A549 treated with AZD2906 at 1 μM for 4 hours (cell line): ENCODE measurements at places on chromosomes 12 and 14. TPM values are rescaled to one million over a fixed set of nuclear protein-coding genes. Genes with fewer than 3 reads are reported as not detected.

The CDH24 gene
- 2.5 to 4.6 TPM (median 4.4 TPM) in 5 replicates for total RNA-seq

The PPFIA2 gene
- not detected in 5 replicates for total RNA-seq

The RD3L gene
- not detected in 5 replicates for total RNA-seq

The SAMD15 gene
- total RNA-seq = 1.4 to 3.1 TPM (median 1.5 TPM) in 5 replicates

The TBX5 gene
- not detected in 5 replicates for total RNA-seq

The IL22 gene
- total RNA-seq = not detected in 5 replicates

The RTL1 gene
- total RNA-seq = 0.16 to 0.27 TPM (median 0.22 TPM) in 5 replicates

The COCH gene
- total RNA-seq = 21.2 to 28.4 TPM (median 24.2 TPM) in 5 replicates

The IQSEC3 gene
- 0.02 to 0.16 TPM (median 0.05 TPM) in 5 replicates for total RNA-seq

The CMTM5 gene
- not detected in 5 replicates for total RNA-seq

The MRPL42 gene
- 39.7 to 63.0 TPM (median 46.8 TPM) in 5 replicates for total RNA-seq

The CRIP2 gene
- 114 to 222 TPM (median 208 TPM) in 5 replicates for total RNA-seq

The SPIC gene
- not detected in 5 replicates for total RNA-seq

The LRRK2 gene
- total RNA-seq = 1.2 to 1.8 TPM (median 1.4 TPM) in 5 replicates

The TAS2R7 gene
- total RNA-seq = not detected in 5 replicates

The NOVA1 gene
- 3.4 to 4.7 TPM (median 3.9 TPM) in 5 replicates for total RNA-seq

The SLC22A17 gene
- total RNA-seq = 5.5 to 7.4 TPM (median 6.7 TPM) in 5 replicates

The MGP gene
- total RNA-seq = 0.06 to 0.09 TPM (median 0.08 TPM) in 3 of 5 replicates, not detected in the others

The KRT74 gene
- 0.02 to 0.03 TPM in 2 of 5 replicates, not detected in the others for total RNA-seq
